ENCODE measurements at places on chromosomes 16 and 17.

DNA sequence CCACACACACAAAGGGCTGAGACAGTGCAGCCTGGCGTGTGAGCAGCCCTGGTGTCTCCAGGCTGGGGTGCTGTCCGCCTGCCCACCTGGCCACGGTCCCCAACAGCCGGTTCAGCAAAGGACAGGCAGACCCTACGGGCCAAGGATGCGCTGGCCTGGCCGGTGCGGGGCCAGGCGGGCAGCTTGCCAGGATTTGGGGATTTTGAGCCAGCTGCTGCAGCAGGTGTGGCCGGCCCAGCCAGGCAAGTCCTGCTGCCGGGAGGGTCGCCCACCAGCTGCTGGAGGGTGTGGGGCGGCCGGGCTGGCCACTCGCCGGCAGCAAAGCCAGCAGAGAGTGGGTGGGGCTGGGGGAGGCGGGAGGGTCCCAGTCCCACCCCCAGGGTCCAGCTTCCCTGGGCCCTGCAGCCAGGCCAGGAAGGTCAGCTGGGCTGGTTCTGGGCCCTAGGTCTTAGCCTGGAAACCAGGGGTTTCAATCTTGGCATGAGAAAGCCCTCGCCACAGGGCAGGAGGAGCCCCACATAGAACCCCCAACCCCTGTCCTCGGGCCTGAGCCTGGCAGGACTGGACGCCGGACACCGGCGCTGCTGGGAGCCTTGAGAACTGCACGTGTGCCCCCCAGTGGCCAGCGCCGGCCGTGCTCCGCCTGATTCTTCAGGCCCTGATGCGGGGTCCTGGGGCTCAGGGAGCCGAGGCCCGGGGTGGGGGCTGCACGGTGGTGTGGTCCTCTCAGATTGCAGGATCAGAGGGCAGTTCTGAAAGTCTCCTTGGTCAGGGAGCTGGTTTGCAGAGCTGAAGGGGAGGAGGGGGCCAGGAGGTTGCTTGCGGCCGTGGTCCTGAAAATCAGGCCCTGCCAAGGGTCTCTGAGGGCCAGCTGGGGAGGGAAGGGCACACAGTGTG is 17.6 kb upstream of the SSTR5 start:
- peak; percentile 39 for DNase-seq

DNA sequence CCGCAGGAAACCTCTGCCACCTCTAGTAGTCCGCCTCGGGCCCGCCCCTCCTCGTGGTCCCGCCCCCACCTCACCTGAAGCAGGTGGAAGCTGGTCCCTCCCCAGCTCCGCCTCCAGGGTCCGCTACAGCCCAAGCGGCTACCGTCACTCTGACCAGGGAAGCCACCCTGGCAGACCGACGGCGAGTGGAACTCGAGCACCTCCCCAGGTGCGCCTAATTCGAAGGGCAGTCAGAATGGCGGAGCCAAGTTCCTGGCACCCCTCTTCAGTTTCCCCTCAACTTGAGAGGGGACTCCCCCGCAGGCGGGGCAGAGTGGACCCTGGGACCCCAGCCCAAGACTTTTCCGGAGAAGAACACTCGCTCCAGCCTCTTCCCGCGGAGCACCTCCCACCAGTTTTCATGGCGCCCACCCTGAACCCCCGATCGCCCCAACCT is 507 bp downstream of the FHOD1 start:
- no peak for DNase-seq

DNA sequence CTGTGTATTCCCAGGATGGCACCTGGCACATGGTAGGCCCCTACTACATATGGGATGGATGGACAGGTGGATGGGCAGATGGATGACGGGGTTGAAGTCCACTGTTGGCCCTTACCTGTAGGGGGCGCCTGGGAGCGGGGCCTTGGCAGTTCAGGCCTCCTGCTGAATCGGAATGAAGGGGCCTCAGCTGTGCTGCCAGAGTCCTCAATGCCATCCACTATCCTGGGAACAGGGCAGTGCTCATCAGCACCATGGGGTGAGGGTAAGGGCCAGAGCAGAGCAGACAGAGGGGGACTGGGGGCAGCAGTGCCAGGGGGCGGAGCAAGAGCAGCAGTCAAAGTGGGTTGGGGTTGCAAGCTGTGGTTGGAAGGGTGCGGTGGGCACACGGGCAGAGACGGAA is 8.3 kb upstream of the RAB5C start:
- peak; percentile 54 for DNase-seq

DNA sequence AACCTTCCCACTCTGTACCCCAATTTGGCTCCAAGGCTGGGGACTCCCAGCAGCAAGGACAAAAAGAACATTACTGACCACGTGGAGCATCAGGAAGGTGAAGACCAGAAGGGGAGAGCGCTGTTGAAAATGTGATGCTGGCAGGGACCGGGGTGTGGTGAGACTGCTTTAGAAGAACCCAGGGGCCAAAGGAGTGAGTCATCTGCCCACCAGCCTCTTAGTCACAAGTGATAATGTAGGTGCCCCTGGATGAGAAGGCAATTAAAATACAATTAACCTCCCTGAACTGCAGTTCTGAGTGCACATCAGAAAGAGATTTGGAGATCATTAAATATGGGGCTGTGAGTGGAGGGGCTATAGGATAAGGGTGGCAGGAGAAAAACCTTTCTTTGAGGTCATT is 366.6 kb upstream of the CCL2 start:
- no peak for DNase-seq

DNA sequence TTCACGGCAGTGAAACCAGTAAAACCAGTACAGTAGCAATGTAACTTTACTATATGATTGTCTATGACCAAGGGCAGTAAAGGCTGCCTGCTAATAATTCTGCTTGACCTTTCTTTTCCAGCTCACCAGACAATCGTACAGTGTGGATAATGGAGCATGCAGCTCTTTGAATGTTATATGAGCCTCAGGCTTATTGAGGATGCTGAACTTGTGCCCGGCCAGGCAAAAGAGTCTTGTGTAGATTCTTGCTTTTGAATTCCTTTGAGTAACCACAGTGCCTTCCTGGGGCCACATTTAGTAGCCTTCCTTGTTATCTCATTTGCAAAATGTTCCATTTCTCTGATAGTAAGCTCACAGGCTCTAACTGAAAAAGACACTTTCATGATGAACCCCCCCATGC is 131.8 kb downstream of the CDH11 start:
- no peak for DNase-seq

DNA sequence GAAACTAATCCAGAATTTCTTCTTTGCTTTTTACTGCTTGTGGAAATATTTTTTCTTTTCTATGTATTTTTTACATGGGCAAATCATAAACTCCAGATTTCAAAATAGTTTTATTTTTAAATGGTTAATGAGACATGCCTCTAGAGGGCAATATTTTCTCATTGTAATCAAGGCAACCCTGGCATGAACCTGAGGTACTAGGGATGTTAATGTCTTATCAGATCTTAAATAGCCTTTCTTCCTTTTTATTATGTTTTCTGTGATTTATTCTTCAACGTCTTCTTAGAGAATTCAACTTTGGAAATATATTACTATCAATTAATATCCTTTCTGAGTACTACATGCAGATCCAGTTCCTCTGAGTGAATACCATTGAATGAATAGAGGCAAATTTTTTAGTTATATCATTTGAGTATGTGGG is 324.7 kb downstream of the BCAS3 start:
- DNase-seq, result no peak

- no peak for DNase-seq
Observed at GRCh38 chr17:61366715-61367413, 32.8 kb upstream of the TBX2 start.

- no peak for DNase-seq
Observed at GRCh38 chr17:9969301-9969935, 64.3 kb upstream of the RCVRN start.

GRCh38 chr16:48146710-48147109 is 9.1 kb downstream of the ABCC12 start:
- DNase-seq, result no peak

DNA sequence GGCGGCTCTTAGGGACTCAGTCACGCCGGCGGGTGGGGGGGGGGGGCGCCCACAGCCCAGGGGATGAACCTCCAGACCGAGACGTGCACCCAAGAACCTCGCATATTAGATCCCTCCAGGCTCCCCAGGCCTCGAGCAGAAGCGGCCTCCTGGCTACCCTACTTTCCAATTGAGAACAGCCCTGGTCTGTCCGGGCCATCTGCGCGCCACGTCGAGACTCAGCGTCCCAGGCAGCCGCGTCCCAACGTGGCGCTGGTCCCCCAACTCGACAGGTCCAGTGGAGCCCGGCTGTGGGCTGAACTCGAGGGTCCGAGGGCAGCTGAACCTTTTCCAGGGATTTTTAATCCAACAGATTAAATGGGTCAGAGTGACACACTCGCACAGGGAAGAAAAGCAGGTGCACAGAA is 2.3 kb upstream of the IRX3 start:
- DNase-seq, result no peak

- no peak for DNase-seq
Observed at GRCh38 chr16:78816499-78817195, 717.2 kb downstream of the WWOX start.

DNA sequence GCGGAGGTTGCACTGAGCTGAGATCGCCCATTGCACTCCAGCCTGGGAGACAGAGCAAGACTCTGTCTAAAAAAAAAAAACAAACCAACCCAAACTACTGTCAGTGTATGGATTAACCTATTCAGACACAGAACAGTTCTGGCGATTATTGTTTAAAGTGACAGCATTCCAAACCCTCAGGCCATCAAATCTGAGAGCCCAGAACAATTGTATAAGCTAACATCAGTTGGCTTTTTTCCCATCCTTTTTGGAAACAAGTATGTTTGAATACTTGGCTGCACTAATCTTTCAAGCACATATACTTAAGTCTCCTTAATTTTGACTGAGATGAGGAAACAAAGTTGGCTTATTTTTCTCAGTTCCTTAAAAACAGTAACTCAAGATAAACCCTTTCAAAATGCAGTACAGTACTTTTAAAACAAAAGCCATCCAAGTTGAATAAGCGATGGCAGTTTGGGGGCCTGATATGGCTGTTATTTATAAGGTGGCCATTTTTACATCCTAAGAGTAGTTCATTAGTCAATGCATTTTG is 1.4 kb downstream of the ZSWIM7 start:
- no peak for DNase-seq
